Hindlimb muscle (tissue), 1 donor: ENCODE measurements at places on chromosomes 7 and 10. TPM values are rescaled to one million over a fixed set of nuclear protein-coding genes. Genes with fewer than 3 reads are reported as not detected.
A peak's percentile ranks its signal among the peaks of the same experiment; 100 is the strongest.

GRCh38 chr7:138665249-138665648 lies 35.9 kb downstream of the SVOPL start:
- DNase-seq = no peak

DNA sequence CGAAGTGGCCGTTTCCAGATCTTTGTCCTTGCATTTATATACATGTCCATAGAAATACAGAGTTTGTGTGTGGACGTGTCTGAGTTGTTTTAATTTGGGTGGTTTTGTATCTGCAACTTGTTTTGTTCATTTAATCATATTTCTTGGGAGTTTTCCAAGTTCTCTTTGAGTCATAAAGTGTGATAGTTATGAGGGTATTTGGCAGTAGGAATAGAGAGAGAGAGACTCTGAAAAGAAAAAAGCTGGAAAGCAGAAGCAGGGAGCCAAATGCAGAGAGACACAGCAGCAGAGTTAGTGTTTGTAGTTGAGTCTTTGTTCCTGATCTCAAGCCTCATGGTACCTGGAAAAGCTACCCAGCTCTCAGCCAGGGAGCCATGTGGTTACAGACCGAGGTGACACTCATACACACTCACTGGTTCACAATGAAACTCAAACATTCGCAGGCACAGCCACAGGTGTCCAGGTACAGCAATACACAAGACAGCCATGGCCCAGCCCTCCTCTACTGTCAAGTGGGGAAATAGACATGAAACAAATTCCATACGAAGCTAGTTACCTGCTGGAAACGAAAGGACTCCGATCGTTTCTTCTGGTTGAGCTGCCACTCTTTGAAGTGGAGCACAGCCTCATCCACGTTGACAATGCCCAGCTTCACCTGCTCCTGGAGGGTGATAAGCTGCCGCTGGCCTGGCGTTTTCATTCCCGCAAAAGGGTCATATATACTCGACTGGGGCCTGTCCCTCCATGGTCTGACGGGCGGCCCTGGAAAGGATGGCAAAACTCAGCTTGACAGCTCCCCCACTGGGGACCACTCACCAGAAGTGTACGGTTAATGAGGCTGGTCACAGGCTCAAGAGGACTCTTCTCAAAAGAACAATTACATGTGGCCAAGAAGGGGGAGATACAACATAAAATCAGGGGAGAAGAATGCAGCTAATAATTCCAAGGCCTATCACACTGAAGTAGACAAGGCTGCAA lies 33.3 kb upstream of the TM9SF3 start:
- DNase-seq = no peak

DNA sequence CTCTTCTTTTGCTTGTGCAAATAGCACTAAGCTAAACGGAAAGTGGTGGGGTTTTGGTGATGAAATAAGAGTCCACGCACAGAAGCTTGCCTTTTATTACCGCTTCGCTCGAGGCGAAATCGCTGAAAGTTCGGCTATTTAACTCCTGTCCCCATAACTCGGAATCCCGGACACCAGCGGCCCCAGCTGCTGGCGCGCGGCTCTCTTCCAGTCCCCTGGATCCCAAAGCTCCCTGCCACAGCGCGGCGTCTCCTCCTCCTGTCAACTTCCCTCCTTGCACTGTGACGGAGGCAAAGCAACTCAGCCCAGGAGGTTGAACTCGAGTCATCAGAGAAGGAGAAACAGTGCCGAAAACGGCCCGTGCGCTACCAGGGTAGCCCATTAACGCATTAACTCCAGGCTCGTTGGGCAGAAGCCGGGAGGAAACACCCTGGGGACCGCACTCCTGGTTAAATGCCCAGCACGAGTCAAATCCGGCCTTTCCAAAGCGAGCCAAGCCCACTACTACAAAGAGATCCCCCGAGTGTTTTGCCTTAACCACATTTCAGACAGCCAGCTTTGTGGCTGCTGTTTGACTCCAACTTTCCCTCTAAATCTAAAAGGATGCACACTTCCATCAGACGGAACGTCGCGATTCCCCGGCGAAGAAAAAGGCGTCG lies 1.3 kb downstream of the SEMA3D start:
- DNase-seq = peak; percentile 82

The PLCE1 gene
- polyA plus RNA-seq = 53.4 TPM

DNA sequence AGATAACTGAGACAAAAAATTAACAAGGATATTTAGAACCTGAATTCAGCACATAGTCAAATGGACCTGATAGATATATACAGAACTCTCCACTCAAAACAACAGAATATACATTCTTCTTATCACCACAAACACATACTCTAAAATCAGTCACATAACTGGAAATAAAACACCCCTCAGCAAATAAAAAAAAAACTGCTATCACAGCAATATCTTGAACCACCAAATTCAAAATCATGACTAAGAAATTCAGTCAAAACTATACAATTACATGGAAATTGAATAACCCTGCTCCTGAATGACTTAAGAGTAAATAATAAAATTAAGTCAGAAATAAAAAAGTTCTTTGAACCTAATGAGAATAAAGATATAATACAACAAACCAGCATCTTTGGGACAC lies 30.0 kb upstream of the ZNF722 start:
- no peak for DNase-seq

- no peak for DNase-seq
Measured at GRCh38 chr7:75889223-75889825, 10.5 kb downstream of the RHBDD2 start.

The TRUB1 gene
- 20.0 TPM for polyA plus RNA-seq

GRCh38 chr10:110914431-110914830 lies 4.5 kb downstream of the BBIP1 start:
- DNase-seq = no peak

The AASS gene
- polyA plus RNA-seq = 19.8 TPM

DNA sequence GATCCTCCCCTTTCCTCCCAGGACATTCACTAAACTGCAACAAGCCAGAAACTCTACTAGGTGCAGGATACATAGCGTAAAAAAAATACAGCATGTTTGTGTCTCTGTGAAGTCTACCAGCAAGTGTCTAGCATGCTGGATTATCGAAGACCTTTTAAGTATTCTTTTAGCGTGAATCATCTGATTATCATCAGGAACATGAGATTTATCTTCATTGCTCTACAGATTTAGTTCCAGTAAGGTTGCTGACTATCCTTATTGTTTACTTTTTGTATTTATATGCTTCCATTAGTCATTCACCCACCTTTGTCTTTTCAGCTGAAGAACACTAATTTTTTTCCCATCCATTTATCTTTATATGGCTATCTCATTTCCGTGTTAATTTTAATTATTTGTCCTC lies 62.8 kb downstream of the PDZD8 start:
- DNase-seq = no peak

The MICALL2 gene
- 7.4 TPM for polyA plus RNA-seq

The IFIT5 gene
- polyA plus RNA-seq = 8.5 TPM

GRCh38 chr7:149772956-149773434 lies 393 bp downstream of the ZNF467 start:
- no peak for DNase-seq

- DNase-seq = no peak
Measured at GRCh38 chr10:8365935-8366911, 311.7 kb downstream of the GATA3 start.

DNA sequence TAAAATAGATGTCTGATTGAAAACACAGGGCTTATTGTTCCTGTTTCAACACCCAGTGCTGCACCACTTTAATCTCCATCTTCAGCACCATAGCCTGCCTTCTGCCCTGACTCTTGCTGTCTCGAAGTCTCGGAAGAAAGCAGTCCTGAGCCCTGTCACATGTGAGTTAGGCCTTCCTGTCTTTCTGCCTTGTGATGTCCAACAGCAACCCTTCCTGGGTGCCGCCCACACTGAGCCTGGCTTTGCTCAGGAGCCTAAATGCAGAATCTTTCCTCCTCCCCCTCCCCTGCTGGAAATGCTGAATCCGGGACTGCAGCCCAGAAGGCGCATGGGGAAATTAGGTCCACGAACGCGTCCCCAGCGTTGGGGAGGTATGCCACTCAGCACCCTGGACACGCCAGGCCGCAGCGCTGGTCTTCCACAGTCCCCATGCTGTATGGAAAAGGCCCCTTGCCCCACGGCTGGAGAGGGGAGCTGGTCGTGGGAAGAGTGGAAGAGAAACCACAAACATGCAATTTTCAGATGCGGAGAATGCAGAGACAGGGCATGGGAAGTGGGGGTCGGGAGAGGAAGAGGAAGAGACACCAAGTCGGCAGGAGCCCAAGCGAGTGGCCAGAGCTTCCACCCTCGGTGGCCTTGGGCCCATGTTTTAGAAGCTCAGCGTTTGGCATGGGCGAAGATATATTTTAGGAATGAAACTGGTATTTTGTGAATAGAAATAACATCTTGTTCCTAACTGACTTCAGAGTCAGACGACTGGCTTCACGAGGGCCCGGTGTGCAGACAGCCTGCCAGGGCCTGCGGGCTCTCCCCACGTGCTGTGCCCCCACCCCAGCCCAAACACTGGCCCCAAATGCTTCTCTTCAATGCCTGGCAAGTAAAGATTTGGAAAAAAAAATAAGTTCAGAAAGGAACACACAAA lies 656.1 kb upstream of the FOXK1 start:
- no peak for DNase-seq

DNA sequence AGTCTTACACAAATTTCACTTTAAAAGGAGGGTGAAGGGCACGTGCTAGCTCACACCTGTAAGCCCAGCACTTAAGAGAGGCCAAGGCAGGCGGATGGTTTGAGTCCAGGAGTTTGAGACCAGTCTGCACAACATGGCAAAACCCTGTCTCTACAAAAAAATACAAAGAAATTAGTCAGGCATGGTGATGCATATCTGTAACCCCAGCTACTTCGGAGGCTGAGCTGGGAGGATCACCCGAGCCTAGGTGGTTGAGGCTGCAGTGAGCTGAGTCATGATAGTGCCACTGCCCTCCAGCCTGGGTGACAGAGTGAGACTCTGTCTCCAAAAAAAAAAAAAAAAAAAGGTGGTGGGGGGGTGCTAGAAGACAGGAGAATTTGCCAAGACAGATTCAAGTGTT lies 237.3 kb upstream of the KLF14 start:
- no peak for DNase-seq

DNA sequence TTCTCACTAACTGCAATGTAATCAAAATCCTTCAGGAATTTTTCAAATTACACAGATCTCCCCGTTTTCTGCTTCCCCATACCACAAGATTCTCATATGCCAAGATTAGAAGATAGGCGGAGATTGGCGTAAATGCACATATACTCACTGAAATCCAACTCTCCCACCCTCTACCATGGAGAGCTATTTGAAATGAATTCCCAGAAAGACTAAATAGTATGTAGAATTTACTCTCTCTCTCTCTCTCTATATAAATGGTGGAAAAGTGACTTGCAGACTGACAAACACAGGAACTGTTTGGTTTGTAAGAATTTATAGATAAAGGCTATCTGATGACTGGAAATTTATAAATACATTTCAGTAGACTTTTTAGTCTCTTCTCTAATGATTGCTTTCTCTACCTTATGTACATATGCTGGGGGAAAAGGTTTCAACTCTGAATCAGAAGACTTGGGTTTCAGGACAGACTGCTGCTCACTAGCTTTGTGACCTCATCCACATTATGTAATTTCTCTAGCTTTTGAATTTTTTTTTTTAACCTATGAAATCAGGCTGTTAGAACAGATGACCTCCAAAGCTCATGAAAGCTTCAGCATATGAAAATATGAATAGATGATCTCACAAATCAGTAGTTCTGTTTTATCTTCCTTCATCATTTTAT lies 67.8 kb upstream of the CSTF2T start:
- no peak for DNase-seq

GRCh38 chr7:2566348-2566889 lies 7.6 kb downstream of the IQCE start:
- no peak for DNase-seq

- DNase-seq = no peak
Measured at GRCh38 chr10:79438021-79438698, 7.3 kb downstream of the ZCCHC24 start.

The IQCE gene
- polyA plus RNA-seq = 5.9 TPM

DNA sequence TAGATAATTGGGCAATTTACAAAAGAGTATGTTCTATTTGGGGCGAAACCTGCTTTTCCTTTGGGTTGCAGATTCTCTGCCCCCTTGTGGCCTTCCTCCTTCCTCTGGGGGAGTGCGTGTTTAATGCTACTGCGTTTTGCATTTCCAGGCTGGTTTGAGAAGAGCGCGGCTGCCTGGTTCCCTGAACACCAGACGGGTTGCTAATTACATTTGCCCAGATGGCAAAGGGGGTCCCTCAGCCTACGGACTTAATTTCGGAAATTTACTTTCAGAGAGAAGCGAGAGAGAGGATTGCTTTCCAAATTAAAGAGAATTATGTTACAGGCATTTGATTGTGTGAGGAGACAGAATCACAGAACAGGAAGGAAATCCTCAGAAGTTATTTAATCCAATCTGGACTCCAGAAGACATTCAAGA lies 91.9 kb upstream of the JAZF1 start:
- no peak for DNase-seq

GRCh38 chr10:117543225-117544003 lies 868 bp downstream of the EMX2 start:
- DNase-seq = no peak

DNA sequence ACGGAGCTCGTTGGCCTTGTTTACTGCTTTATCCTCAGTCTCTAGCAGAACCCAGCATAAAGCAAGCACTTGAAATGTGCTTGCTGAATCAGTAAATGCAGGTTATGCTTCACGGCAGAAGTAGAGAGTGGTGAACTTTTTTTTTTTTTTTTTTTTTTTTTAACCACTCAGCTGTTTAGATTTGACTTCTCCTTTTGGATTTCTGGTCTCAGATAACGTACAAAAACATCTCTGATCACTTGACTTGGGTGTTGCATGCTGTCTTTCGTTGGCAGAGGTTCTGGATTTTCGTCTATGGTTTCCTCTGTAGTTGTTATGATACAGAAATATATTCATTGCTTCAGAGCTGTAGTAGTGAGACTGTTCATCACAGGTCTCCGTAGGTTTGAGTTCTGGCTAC lies 242.5 kb upstream of the HABP2 start:
- DNase-seq = no peak

GRCh38 chr7:88465600-88465999 lies 158.9 kb upstream of the STEAP4 start:
- no peak for DNase-seq

The ARHGEF35 gene
- 1.3 TPM for polyA plus RNA-seq

The OPALIN gene
- polyA plus RNA-seq = not detected

DNA sequence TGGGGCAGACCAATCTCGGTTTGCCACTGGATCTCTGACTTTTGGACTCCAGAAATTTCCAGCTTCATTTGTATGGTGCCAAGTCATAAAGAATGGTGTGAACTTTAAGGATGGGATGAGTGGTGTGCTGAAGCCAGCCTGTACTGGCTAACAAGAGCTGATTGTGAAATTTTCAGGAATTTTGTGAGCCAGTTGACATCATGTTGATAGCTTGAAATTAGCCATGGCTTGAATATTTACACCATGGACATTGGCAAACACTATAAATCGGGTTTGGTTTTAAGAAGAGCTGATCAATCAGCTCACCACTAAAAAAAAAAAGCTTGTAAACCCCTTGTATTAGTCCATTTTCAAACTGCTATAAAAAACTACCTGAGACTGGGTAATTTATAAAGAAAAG lies 14.1 kb upstream of the MYH16 start:
- no peak for DNase-seq

The KEL gene
- 1.1 TPM for polyA plus RNA-seq

The NEUROG3 gene
- not detected for polyA plus RNA-seq

DNA sequence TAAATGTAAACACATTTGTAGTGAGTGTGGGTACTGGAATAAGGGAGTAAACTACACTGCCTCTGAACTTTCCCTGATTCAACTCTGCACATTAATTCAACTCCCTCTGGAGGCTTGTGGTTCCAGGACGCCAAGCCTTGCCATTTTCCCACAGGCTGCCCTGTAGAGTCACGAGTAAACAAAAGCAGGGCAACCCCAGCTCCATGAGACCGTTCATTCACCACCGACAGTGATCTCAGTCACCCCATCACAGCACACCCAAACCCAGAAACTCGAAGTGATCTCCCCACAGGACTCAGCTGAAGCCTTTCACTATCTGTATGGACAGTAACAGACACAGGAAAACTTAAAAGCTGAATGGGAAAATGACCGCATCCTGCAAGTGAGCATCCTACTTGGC lies 218.8 kb upstream of the FRMD4A start:
- no peak for DNase-seq
